ENCODE measurements at places on chromosomes 16 and 17. TPM values are rescaled to one million over a fixed set of nuclear protein-coding genes. Genes with fewer than 3 reads are reported as not detected.

Gene NACA2
- not detected for total RNA-seq

Gene ACOX1
- 26.7 TPM for total RNA-seq

Gene PLEKHM1
- 27.8 TPM for total RNA-seq

Gene ANKS4B
- total RNA-seq, result 0.08 TPM

Gene GSG1L
- total RNA-seq, result not detected

Gene MYCBPAP
- 2.4 TPM for total RNA-seq

Gene AIPL1
- total RNA-seq, result not detected

Gene SPNS2
- 0.56 TPM for total RNA-seq

Gene ACBD4
- total RNA-seq, result 10.0 TPM

Gene LGALS9
- 246 TPM for total RNA-seq

DNA sequence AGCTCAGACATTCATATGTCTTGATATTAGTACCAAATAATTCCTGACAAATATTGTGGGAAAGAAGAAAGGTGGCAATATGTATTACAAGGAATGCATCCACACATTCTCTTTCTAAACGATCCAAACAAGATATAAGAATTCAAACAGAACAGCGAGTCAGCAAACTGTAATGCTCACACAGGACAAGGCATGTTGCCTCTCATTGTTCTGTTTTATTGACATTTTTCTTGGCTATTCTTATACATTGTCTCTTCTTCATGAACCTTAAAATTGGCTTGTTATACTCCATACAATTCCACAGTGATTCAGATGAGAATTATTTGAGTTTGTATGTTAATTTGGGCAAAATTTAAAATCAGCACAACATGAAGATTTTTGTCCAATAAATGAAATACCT is 189.1 kb downstream of the HS3ST3B1 start:
- DNase-seq, result no peak

- DNase-seq, result no peak
Measured at GRCh38 chr16:87445486-87445885, 47.3 kb downstream of the ZCCHC14 start.

- DNase-seq, result no peak
Measured at GRCh38 chr17:76812968-76813367, 55.2 kb upstream of the MGAT5B start.

DNA sequence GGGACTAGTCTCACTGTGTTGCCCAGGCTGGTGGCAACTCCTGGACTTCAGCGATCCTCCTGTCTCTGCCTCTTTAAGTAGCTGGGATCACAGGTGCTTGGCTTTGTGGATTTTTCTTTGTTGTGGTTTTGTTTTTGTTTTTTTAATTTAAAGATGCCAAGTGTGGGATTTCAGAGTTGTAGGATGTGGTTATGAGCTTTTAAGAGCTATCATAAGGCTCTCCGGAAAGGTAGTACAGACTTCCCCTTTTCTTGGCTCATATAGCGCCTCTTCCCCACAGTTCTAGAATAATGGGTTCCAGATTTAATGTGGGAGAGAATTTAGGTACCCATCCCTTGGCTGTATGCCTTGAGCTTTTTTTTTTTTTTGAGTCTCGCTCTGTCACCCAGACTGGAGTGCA is 17.1 kb downstream of the AKAP1 start:
- no peak for DNase-seq

DNA sequence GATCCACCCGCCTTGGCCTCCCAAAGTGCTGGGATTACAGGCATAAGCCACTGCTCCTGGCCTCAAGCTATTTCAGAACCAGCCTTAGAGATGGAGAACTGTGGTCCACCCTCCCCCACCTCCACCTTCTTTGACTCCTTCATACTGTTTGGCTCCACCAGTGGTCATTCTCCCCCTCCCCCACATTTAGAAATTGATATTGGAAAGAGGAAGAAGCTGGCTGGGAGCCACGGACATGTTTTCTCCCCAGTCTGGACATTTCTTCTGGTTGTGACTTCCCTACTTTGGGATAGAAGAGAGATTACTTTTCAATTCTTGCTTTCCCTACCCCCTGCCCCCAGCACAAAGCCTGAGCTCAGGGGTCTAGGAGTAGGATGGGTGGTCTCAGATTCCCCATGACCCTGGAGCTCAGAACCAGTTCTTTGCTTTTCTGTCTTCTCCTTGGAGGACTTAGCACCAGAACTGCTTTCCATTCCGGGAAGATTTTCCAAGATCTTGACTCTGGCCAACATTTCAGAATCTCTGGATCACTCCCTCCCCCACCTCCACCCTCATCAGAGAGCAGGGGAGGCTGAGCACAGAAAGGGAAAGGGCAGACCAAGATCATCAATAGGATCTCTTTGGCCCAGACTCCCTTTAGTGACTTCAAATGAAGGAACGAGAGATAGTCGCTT is 16.3 kb downstream of the CAVIN1 start:
- DNase-seq, result no peak

DNA sequence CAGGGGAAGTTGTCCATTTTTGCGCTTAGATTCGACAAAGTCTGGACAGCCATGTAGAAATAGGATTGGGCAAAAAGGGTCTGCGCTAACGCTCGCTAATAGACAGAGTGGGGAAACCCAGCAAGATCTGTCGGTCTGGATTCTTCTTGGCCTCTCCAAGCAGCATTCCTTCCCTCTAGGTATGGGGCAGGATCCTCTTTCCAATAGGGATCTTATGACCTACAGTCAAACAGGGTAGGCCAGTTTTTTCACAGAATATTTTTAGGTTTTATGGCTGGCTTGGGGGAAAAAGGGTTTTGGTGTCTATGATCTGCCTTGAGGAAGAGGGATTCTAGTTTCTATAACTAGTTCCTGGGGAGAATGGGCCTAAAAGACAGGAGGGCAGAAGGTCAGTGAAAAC is 26.0 kb upstream of the GPT2 start:
- no peak for DNase-seq

GRCh38 chr16:48591976-48592375 is 18.0 kb downstream of the N4BP1 start:
- no peak for DNase-seq

GRCh38 chr17:68387435-68388218 is 69.7 kb downstream of the WIPI1 start:
- no peak for DNase-seq

DNA sequence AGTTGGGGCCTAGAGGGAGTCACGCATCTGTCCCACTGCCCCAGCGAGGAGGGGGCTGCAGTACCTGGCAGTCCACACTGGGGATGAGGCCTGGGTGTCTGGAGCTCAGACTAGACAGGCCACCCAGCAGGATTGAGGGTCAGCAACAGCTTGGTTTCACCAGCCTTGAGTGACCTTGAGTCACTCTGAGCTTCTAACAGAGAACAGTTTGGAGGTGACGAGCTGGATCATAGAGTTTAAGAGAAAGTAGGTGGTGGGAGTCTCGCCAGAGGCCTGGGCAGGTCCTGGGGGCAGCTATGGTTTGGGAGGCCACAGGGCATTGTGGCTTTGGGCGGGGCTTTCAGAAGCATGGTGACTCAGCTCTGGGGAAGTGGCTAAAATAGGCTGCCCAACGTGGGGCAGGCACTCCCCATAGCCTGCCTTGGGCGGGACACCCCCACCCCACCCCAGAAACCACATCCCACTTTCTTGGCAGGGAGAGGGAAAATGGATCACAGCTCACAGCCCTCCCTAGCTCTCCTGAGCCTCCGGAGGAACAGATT is 20.5 kb downstream of the CDC42EP4 start:
- peak; percentile 70 for DNase-seq

DNA sequence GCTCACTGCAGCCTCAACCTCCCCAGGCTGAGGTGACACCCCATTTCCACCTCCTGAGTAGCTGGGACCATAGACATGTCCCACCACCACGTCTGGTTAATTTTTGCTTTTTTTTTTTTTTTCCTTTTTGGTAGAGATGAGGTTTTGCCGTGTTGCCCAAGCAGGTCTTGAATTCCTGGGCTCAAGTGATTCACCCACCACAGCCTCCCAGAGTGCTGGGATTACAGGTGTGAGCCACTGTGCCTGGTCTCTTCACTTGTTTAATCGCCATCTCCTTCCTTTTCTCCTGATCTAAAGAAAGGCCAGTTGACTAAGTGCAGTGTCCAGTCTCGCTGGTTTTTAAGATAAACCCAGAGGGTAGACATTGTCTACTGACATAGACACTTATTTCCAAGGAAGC is 152.0 kb downstream of the C16orf95 start:
- DNase-seq, result no peak

- DNase-seq, result no peak
Measured at GRCh38 chr17:67212714-67213417, 32.1 kb downstream of the HELZ start.

DNA sequence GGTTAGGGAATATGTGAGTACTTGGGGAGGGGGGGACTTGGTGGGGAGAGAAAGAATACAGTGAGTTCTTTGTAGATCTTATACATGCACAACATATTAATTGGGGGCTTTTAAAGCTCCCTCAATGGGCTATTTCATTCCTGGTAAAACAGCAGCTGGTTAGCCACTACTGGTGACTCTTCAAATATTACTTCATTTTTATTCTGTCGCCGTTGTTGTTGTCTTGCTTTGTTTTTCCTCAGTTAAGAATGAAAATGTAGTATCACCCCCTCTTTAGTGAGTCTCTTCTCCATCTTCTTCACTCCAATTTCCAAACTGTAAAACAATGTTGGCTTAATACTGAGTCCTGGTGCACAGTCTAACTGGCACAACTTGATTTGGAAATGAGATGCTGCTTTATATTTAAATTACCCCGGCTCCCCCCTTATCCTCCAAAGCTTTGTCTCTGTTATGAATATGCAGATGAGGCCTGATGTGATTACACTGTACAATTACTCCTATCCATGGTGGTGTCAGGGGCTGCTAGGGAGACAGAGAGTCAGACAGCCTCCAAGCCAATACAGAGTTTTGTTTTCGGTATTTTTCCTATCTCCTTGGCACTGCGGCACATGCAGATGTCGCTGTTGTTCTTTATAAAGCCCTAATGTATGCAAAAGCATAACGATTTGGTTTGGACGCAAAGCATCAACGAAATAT is 256.9 kb upstream of the PMFBP1 start:
- no peak for DNase-seq

DNA sequence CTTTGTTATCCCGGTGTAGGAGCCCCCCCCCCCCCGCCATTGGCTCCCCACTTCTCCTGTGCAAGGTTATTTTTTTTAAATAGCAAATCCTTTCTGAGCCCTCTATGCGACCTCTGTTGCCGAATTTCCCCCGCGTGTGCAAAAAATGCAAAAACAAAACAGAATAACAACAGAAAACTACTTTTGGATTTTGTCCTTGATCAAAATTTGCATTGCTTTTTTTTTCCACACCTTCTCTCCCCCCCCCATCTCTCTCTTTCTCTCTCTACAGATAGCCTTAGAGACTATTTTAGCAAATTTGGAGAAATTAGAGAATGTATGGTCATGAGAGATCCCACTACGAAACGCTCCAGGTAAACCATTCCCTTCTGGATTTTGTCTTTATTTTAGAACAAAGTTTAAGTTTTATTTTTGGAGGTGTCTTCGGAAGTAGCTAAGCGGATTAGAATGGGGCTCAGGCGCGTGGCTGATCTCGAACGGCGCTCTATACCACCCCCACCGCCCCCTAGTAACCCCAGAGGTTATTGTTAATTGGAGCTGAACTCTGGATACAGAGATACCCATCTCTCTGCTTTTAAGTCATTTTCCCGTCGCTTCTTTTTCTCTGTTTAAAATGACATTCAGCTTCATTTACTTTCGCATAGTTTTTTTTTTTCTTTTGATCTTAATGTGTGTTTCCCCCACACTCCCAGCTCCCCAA is 1.0 kb downstream of the MSI2 start:
- DNase-seq, result no peak

DNA sequence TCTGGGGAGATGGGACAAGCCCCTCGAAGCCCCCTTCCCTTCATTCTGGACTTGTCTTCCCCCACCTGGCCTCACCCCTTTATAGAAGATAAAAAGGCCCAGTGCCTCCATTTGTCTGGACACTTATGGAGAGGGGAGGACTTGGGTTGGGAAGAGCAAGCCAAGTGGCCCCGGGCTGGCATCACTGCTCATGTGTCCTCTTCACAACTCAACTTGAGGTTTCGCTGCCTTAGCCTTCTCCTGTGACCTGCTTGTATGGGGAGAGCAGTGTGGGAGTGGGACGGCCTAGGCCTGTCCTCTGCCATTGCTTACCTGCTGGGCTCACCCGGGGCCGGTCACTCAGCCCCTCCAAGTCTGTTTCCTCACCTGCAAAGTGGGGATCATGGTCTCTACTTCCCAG is 1.4 kb downstream of the PAQR4 start:
- DNase-seq, result no peak

DNA sequence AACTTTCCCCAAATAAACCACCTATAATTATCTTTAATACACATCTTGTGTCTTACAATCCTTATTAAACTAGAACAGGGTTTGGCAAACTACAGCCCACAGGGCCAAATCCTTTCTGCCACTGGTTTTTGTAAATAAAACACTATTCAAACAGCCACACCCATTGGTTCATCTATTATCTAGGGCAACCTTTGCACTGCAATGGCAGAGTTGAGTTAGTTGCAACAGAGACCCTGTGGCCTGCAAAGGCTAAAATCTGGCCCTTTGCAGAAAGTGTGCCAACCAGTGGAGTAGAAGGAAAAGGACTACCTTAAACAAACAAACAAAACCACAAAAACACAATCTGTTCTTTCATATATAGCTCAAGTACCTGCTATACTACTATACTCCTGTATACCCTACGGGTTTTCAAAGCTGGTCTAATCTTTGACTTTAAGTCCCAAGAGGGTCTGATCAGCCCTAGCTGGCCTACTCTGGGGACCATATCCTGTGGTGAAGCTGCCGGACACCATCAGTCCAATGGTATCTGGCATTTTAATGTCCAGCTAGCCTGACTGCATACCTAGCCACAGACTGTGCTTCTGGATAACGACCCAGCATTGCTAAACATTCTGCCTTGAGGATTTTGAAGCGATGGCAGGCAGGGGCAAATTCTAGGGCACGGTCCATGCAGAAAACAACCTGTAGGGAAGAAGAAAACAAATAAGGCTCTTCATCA is 23.3 kb downstream of the CNP start:
- DNase-seq, result no peak

- no peak for DNase-seq
Measured at GRCh38 chr17:29733166-29733565, 110.5 kb upstream of the CORO6 start.

DNA sequence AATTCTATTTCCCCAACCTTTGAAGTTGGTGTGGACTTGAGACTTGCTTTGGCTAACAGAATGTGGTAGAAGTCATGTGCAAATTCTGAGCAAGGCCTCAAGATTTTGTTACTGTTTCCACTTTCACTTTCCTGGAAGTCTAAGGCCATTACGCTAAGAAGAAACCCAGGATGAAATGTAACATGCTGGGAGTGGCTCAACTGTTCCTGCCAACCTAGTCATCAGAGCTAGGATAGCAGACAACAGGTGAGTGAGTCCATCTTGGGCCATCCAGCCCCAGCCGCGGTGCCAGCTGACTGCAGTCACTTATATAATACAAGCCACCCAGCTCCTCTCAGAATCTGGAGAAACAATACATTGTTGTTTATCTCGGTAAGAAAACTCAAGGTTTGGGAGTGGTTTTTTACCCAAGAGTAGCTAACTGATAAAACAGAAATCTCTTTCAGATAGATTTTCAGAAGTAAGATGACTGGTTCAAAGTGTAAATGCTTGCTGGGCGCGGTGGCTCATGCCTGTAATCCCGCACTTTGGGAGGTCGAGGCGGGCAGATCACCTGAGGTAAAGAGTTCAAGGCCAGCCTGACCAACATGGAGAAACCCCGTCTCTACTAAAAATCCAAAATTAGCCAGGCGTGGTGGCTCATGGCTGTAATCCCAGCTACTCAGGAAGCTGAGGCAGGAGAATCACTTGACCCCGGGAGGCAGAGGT is 10.7 kb upstream of the STX4 start:
- no peak for DNase-seq
